Activated CD4-positive, alpha-beta T cell treated with anti-CD3 and anti-CD28 coated beads, Interleukin-2, amount 50 U/mL, for 24 hours (primary cell): ENCODE measurements at places on chromosomes 16 and 17.

- DNase-seq = no peak
Measured at GRCh38 chr17:63116228-63116627, 150.2 kb downstream of the TANC2 start.

DNA sequence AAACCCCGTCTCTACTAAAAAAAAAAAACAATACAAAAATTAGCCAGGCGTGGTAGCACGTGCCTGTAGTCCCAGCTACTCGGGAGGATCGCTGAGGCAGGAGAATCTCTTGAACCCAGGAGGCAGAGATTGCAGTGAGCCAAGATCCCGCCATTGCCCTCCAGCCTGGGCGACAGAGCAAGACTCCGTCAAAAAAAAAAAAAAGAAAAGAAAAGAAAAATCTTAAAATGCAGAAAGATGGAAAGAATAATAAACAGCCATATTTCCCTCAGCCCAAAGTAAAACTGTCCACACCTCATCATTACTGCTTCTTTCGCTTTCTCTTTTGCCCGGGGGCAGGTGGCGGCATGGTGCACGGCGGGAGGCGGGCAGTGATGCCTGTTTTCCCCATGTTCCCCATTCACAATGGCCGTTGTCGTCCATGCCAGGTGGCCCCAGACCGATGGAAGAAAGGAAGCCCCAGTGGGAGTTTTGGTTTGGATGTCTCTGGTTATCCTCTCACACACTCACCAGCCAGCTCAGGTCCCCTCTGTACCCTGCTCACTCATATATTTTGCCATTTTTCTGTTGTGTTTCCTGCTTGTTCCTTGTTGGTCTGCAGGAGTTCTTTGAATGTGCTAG lies 37.0 kb upstream of the PEMT start:
- peak; percentile 16 for DNase-seq

DNA sequence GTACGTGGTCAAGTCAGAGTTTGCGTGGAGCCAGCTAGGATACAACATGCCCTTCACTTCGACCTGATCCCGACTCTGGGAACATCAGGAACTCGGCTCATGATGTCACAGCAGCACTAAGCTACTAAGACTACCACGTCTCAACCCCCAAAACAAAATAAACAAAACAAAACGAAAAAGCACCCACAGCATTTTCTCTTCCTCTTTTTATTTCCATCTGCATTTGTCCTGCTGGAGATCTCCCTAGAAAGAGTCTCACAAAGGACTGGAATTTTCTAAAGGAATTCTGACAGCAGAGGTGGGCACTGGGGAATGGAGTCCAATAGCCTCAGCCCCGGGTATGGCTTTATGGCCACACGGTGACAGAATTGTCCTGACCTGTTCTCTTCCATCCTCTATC lies 196.6 kb downstream of the SALL1 start:
- no peak for DNase-seq

GRCh38 chr16:79628988-79629387 lies 28.5 kb upstream of the MAF start:
- no peak for DNase-seq

- DNase-seq = peak; percentile 77
Measured at GRCh38 chr17:56779898-56780777, 53.6 kb downstream of the C17orf67 start.

- DNase-seq = no peak
Measured at GRCh38 chr17:53607475-53607874, 215.3 kb upstream of the KIF2B start.

DNA sequence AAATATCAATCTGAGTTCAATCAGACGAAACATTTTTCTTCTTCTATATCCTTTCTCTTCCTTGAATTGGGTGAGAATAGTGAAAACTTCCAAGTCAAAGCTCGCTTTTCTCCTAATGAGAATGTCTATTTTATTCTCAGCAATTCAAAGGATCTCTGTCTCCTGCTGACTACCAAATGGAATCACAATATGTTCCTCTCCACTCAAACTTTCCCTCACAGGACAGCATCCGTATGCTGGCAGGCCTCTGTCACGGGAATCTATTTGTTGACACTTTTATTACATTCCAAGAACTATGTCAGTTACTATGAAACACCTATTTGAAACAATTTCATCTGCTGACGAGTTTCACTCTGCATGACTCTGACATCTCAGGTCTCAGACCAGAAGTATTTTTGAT lies 1196.6 kb downstream of the CDH11 start:
- DNase-seq = no peak

- peak; percentile 18 for DNase-seq
Measured at GRCh38 chr17:78257810-78258322, 26.4 kb downstream of the TMEM235 start.

GRCh38 chr16:14553447-14553846 lies 76.6 kb downstream of the PARN start:
- DNase-seq = no peak

DNA sequence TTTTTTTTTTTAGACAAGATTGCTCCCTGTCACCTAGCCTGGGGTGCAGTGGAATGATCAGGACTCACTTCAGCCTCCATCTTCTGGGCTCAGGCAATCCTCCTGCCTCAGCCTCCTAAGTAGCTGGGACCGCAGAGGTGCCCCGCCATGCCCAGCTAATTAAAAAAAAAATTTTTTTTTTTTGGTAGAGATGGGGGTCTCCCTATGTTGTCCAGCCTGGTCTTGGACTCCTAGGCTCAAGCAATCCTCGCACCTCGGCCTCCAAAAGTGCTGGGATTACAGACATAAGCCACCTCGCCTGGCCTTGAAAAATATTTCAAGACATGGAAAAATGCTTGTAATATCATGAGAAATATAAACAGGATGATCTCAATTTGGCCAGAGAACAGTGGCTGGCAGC lies 42.9 kb downstream of the HAPSTR1 start:
- no peak for DNase-seq

- no peak for DNase-seq
Measured at GRCh38 chr17:7552621-7553051, 3.8 kb downstream of the TNFSF12 start.

GRCh38 chr16:17313085-17313611 lies 157.6 kb downstream of the XYLT1 start:
- DNase-seq = no peak

DNA sequence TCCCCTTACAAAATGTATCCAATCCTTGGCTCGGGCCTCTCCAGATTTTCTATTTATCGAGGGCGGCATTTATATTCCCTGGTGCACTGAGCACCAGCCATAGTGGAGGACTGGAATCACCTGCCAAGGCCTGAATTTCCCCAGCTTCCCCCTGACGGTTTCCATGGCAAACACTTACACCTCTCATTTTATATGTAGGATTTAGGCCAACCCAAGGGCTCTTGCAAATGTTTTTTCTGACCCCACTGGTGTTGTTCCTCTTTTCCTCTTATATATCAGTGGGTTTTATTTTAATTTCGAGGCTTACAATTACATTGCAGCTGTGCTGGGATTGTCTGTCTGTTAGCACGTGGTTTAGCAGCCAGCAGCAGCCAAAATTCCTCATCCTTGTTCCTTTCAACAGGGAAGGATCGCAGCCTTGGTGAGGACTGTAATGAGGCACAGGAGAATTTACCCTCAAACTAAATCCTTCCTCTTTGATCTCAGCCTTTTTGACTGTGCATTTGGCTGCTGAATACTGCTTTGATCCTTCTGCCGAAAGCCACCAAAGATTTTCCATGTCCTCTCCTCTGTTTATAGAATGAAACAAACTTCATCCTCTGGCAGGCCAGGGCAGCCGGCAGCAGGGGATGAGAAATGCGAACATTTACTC lies 26.5 kb upstream of the CES5A start:
- no peak for DNase-seq

DNA sequence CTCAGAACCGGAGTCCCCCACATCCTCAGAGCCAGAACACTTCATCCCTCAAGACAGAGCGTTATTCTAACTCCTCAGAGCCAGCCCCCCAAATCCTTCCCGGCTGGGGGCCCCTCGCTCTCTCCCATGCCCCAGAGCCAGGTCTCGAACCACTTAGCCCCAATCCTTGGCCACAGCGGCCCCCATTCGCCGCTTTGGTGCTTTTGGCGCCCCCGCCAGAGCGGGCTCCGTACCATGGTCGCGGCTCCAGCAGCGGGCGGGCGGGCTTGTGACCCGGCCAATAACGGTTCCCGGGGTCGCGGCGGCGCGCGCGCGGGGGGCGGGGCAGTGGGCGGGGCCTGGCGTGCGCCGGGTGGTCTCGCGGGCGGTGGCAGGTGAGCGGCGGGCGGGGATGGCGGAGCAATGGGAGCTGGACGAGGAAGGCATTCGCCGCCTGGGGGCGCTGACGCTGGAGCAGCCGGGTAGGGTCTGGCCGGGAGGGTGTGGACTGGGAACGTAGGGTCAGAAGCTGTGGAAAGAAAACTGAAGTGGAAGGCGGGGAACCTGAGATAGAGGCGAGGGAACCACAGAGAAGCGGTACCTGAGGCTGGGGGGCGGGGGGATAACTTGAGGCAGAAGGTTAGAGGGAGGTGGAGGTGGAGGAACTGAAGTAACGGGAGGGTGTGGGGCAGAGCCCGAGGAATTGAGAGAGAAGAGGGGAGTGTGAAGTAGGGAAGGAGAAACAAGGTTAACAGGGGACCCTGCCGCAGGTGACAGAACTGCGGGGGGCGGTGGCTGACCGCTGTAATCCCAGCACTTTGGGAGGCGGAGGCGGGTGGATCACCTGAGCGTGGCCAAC lies at the start of the genes KCTD19 and LRRC36:
KCTD19 (minus strand) TSS at position 270 of the 838 bp plus-strand sequence; CDS start at position 236, 34 bp downstream.
LRRC36 (plus strand) TSS at position 344 of the 838 bp plus-strand sequence; CDS start at position 392, 48 bp downstream.
- peak; percentile 13 for DNase-seq

GRCh38 chr17:64398320-64398719 lies 7.7 kb upstream of the PECAM1 start:
- DNase-seq = no peak

GRCh38 chr17:69883120-69883519 lies 191.9 kb upstream of the KCNJ16 start:
- DNase-seq = no peak

DNA sequence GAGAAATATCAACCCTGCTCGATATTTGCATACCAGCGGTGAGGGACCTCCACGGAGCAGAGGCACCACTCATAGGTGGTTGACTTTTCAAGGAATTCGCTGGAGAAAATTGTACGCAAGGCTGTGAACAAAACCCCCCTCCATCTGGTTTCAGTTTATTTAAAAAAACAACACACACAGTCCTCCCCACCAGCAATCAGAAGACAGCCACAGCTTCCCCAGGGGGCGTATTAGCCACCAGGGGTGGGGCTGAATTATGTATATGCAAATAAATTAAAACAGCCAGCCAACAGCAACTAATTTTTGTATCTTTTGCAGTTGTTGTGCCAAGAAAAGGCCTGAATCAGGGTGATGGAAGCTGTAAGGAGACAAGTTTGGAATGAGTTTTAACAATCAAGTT lies 5.9 kb upstream of the HSD11B2 start:
- no peak for DNase-seq

GRCh38 chr17:7851438-7852261 lies 3.2 kb upstream of the TMEM88 start:
- peak; percentile 90 for DNase-seq

DNA sequence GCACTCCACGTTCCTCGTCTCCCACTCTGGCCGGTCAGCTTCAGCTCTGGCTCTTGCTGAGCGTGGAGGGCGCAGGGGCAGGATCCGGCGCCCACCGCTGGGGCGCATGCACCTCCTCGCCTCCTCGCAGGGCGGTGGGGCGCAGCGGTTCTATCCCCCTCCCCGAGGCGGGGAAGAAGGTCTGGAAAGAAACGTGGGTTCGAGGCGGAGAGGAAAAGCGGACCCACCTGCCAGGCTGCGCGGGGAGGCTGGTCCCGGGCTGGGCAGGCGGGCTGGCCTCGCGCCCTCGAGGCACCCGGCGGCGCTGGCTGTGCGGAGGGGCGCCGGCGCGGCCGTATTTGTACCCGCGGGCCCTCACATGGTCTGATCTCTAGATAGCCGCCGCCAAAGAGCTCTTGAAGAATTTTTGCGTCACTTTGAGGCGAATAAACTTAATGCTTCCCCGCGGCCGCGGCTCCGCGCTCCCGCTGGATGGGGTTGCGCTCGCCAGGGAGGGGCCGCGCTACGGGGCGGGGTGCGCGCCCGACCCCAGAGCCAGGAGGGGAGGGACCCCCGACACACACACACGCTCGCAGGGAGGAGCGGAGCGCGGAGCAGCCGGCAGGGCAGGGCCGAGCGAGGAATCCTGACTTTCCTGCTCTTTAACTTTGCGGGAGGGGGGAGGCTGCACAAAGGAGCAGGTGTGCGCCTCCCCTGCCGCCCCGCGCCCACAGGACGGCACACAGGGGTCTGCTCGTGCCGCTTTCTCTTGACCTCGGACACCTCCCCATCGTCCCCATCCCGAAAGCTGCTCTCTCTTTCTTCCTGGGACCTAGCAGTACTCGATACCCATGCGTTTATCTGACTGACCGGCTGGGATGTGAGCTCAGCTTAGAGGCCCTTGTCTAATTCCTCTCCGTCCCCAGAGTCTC lies at the start of gene SLC6A4:
SLC6A4 (minus strand) TSS at position 312 of the 911 bp plus-strand sequence. CDS start 13,739 bp downstream, outside the sequence.
- DNase-seq = no peak

DNA sequence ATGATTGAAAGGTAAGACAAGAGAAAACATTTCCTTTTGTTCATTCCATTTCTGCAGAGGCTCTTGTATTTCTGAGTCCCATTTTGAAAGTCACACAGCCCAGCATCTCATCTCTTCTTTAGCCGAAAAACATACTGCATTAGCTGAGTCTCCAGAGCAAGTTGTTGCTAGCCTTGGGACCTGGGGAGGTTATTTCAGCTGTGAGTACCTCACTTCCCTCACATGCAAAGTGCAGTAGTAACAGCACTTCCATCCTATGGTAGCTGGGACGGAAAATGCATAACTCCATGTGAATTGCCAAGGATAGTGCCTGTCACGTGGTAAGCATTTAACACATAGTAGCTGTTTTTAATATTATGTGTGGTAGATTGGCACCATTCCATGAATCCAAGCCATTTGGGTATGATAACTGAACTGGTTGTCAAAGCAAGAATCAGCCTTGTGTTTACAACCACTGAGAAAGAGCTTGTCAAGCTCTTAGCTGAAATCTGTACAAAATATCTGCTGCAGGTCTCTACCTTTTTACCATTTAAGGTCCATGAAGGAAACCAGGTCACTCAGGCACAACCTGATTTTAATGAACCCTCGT lies 345.7 kb downstream of the CDH13 start:
- no peak for DNase-seq

DNA sequence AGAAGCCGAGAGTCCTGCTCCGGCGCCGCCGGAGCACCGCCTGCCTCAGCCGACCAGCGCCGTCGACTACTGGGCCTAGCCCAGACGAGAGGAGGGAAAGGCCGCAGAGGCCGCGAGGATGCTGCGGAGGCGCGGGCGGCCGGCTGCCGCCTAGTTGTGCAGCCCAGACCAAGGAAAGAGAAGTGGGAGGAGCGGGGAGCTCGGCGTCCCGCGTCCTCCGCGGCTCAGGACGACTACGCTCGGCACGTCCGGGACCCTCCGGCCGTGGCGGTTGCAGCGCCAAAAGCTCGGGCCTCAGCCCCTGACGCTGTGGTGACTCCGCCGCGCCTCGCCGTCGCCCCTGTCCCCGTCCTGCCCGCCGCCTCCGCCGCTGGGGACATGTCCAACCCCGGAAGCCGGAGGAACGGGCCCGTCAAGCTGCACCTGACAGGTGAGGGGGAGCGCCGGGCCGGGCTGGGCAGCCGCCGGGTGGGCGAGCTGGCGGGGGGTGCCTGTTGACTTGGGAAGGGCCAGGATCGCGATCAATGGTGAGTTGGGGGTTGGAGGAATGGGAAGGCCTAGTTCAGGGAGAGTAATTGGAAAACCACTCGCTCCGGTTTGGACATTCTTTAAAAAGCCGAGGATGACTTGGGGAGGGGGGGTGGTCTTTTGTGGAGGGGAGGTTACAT lies 37.7 kb downstream of the RNF135 start:
- peak; percentile 16 for DNase-seq
